H7 (cell line): ENCODE measurements at places on chromosomes 5 and 9. TPM values are rescaled to one million over a fixed set of nuclear protein-coding genes. Genes with fewer than 3 reads are reported as not detected.

- no peak for DNase-seq
These were observed 48.2 kb downstream of the RPS6 start for GRCh38 chr9:19331877-19332276.

GRCh38 chr5:119578937-119579336, 50.4 kb upstream of the FAM170A start:
- DNase-seq = peak; percentile 19

Gene PRDM12
- 0.11 and 0.31 TPM in 2 replicates for total RNA-seq

- DNase-seq = no peak
These were observed 479.7 kb downstream of the MAN2A1 start for GRCh38 chr5:110169461-110169860.

Gene WDR41
- total RNA-seq = 53.1 and 64.9 TPM in 2 replicates

Gene GNA14
- total RNA-seq = 5.5 and 7.1 TPM in 2 replicates

GRCh38 chr9:118088090-118088489, 383.9 kb downstream of the TLR4 start:
- no peak for DNase-seq

Gene ACTBL2
- not detected in 2 replicates for total RNA-seq

GRCh38 chr5:166767858-166768257, 1523.6 kb upstream of the WWC1 start:
- DNase-seq = no peak

DNA sequence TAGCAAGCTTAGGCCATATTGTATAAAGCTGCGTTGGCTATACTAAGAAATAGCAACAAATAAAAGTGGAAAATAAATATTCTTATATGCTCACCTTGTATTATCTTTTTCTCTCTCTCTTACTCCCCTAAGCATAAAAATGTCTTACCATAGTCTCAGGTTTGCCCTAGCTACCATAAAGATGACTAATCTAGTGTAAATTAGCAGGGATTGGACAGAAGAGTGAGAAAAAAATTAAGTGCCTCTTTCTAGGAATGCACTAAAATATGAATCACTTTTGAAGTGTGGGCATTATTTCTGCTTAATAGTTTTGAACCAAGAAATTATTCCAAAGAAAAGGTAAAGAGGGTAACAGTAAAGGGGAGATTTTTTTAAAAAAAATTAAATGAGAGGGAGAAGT, 201.3 kb downstream of the HINT1 start:
- no peak for DNase-seq

DNA sequence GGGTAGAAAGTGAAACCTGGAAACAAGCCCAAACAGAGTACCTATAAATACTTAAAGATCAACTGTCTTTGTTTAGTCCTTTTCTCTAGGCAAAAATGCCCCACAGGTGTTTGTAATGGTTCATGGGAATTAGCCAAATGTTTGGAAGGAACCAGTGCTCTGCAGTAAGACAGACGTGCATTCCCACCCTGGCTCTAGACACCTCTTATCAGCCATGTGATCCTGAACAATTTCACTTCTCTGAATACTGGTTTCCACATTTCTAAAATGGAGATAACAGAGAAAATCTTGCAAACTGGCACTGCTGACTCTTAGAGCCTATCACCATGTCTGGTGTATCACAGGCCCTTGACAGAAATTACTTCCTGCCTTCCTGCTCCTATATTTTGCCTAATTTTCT, 30.0 kb downstream of the GLIS3 start:
- no peak for DNase-seq

Gene IRX1
- total RNA-seq = 1.7 and 2.7 TPM in 2 replicates

DNA sequence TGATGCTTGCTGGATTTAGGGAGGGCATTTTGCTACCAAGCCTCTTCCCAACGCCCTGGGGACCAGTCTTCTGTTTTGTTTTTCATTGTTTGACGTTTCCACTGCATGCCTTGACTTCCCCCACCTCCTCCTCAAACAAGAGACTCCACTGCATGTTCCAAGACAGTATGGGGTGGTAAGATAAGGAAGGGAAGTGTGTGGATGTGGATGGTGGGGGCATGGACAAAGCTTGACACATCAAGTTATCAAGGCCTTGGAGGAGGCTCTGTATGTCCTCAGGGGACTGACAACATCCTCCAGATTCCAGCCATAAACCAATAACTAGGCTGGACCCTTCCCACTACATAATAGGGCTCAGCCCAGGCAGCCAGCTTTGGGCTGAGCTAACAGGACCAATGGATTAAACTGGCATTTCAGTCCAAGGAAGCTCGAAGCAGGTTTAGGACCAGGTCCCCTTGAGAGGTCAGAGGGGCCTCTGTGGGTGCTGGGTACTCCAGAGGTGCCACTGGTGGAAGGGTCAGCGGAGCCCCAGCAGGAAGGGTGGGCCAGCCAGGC, 23.0 kb downstream of the PCDHGC5 start:
- no peak for DNase-seq
